Glomerular endothelial cell (primary cell): ENCODE measurements at places on chromosomes 6 and 20.

DNA sequence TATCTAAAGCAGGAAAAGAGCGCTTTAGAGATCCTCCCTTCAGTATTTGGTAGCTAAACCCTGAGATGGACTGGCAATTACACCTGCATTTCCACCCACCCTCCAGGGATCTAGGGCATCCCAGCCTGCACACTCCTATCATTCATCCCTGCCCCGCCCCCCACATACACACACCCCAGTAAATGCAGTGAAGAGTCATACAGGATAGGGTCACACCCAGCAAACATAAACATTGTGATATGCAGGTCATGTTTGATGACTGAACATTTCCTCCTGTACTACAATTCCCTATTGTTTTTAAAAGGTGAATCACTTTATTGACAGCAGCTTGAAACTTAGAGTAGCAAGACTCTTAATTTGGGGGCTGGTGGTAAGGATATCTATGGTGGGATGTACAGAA lies 112.9 kb downstream of the FOXO3 start:
- no peak for DNase-seq

- no peak for DNase-seq
These were observed 7.1 kb downstream of the CDKAL1 start for GRCh38 chr6:20541382-20541781.

GRCh38 chr6:55299286-55299985 lies 27.8 kb upstream of the GFRAL start:
- no peak for DNase-seq

- DNase-seq, result no peak
These were observed 4.6 kb upstream of the RGS17 start for GRCh38 chr6:153135681-153136080.

DNA sequence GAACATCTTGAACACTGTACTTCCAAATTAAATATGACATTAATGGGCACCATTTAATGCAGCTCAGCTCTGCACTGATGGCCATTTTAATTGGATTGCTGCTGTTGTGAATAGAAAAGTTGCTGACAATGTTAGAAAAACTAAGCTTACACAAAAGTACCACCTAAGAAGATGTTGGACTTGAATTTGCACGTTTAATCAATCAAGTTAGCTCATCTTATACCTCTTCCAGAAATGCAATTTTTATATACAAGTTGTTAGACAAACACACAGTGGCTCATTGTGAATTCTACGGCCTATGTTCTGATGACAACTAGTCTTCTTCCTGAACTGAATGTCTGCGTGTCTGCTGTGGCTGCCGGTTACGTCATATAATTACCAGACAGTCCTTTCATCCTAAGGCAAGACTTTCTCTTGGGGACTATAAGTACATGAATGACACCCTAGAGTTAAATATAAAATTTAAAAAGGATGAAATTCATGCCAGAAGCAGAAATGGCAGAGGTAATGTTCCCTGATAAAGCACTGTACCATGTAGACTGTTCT lies 330.2 kb downstream of the EPM2A start:
- DNase-seq, result no peak

- DNase-seq, result no peak
These were observed 28.3 kb downstream of the MUC22 start for GRCh38 chr6:31038559-31038958.

GRCh38 chr6:81633391-81633790 lies 119.1 kb downstream of the TENT5A start:
- DNase-seq, result no peak

GRCh38 chr20:37298190-37298939 lies 8.9 kb downstream of the MANBAL start:
- no peak for DNase-seq

DNA sequence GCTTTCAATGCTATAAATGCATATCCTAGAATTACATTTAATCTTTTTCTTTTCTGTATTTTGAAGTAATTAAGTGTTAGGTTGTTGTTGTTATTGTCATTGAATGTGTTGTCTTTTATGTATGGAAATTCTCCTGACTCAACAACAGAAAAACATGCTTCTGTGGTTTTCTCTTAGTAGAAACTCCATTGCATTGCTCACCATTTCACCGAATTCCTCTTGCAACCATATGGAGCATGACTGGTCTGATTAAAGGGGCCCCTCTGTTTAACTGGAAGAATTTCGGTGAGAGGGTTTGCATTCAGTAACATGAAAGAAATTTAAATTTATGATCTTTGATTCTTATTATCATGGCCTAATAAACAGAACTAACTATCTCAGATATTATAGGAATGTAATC lies 454.3 kb upstream of the JARID2 start:
- no peak for DNase-seq

GRCh38 chr6:152378169-152378568 lies 259.0 kb downstream of the SYNE1 start:
- no peak for DNase-seq

GRCh38 chr6:92826633-92827032 lies 592.7 kb downstream of the EPHA7 start:
- DNase-seq, result no peak

GRCh38 chr20:52242237-52243230 lies 51.0 kb upstream of the ZFP64 start:
- no peak for DNase-seq
